ENCODE measurements at places on chromosomes 6 and 20. TPM values are rescaled to one million over a fixed set of nuclear protein-coding genes. Genes with fewer than 3 reads are reported as not detected.
A peak's percentile ranks its signal among the peaks of the same experiment; 100 is the strongest.

- no peak for DNase-seq
Measured at GRCh38 chr6:47890326-47890875, 108.6 kb downstream of the OPN5 start.

- no peak for DNase-seq
Measured at GRCh38 chr6:148140772-148141557, 201.7 kb upstream of the SASH1 start.

DNA sequence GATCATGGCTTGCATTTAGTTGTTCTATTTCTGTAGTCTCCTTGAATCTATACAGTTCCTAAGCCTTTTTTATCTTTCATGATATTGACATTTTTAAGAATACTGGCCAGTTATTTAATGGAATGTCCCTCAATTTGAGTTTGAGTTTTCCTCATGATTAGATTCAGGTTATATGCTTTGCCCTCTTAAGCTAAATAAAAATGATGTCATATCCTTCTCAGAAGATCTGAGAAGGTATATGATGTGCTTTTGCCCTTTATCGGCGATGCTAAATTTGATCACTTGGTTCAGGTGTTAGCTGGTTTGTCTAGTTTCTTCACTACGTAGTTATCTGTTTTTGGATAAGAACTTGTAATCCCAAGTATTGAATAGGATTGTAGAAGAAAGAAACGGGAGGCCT, 509.8 kb upstream of the SOX4 start:
- no peak for DNase-seq

DNA sequence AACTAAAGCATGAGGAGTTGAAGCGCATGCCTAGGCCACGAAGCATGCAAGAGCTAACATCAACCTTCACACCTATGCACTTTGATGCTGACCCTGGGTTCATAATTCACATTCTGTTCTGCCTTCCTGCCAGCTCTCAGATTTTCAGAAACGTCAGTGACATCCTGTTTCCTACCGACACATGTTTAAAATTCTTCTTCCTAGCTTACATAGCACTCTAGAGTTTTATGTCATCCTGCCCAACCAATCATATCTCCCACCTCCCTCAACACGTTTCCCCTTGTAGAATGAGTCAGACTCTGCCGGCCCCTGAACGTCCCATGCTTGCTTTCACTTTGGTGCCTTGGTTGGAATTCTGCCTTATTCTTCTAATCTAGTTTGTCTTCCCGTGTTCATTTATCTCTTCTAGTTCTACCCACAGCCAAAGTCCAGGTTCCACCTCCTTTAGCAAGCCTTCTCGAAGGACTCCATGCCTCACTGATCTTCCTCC, 97.2 kb upstream of the MAP7 start:
- peak; percentile 7 for DNase-seq

DNA sequence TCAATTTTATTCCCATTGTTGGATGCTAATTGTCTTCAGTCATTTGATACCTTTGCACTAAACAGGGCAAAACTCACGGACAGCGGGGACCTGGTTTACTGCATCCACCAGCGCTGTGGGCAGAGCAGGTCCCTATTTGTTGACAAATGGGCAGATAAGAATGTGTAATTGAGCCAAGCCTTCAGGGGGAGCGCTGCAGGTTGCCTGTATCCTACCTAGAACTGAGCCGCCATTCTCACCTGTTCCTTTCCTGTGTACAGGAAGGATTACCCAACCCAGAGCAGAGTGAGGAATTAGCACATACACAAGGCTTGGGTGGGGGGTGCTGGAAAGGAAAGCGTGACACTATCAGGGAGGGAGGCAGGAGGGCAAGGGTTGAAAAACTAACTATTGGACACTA, 89.1 kb upstream of the FOXA2 start:
- no peak for DNase-seq

GRCh38 chr6:41545247-41545702, 906 bp upstream of the FOXP4 start:
- no peak for DNase-seq

GRCh38 chr6:26028746-26029569, 58.3 kb upstream of the HFE start:
- no peak for DNase-seq

DNA sequence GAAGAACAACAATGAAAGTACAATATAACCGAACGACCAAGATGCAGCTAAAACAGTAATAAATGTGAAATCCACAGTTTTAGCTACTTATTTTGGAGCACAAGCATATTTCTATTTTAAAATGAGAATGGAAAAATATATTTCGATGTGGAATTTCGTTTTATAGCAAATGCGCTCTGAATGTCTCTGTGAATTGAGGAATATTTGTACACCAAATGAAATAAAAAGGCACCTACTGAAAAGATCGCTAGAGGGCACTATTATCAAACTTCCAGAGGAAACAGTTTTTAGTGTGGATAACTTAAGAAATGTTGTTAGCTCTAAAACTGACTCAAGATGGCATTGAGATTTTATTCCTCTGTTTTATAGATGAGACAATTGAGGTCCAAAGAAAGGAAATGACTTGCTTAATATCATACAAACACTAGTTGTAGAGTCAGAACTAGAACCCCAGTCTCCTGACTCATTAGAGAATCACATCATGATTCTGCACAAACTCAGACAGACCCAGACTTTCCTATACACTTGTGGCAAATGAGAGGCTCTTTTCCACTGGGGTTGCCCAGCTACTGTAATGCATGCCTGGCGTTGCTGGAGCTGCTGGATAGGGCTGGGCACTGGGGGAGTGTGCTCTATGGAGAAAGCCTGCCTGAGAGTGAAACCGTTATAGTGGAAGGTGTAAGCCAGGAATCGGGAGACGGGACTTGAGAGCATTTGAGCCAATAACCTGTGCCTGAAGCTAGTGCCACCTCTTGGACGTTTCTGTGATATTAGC, 51.9 kb downstream of the GCLC start:
- DNase-seq, result peak; percentile 76

GRCh38 chr20:61989741-61990140, 75.9 kb downstream of the TAF4 start:
- DNase-seq, result no peak

SLC22A3 gene
- 1.4 TPM for polyA plus RNA-seq

ZNF334 gene
- 9.3 TPM for polyA plus RNA-seq

MOXD1 gene
- polyA plus RNA-seq, result 3.2 TPM

UQCC2 gene
- polyA plus RNA-seq, result 67.3 TPM

COL12A1 gene
- 6.8 TPM for polyA plus RNA-seq

Measured in thymus (tissue), 14 donors.